ENCODE measurements at places on chromosomes 11 and 22.
A peak's percentile ranks its signal among the peaks of the same experiment; 100 is the strongest.

GRCh38 chr11:70796648-70797227 lies 398.4 kb downstream of the CTTN start:
- no peak for DNase-seq

DNA sequence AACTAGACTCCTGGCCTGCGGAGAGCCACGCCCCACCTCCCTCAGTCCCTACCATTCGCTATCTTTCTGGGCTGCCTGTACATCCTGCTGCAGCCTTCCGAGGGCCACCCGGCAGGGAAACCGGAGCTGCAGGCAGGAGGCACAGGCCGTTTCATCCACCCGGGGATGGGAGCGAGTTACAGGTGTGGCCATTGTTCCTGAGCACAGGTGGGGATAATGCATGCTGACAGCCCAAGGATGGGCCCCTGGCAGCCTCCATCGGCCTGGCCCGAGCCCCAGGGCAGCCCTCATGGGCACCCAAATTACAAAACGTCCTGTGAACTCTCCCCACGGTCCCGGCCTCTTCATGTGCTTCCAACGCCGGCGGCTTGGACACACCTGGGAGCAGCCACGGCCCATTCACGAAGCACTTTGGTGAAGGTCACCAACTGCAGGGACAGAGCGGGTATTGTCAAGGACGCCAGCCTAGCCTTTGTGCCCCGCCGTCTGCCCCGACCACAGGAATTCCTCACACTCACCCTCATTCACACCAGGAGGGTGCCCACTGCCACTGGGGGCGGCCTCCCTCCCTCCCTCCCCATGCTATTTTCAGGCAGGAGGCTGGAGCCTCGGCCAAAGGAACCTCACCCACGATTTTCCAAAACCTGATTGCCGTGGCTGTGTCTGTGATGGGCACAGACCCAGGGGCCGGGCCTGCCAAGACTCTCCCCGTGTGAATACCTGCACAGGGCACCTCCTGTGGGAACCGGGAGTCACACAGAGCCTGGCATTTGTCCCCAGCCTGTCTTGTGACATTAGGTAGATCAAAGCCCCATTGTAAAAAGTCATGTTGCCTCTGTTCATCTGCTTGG lies 42.1 kb upstream of the MYEOV start:
- no peak for DNase-seq

GRCh38 chr11:80532633-80533232 lies 1091.9 kb upstream of the TENM4 start:
- no peak for DNase-seq

GRCh38 chr22:27597703-27598444 lies 203.7 kb downstream of the MN1 start:
- DNase-seq, result no peak

GRCh38 chr11:96012086-96012824 lies 88.3 kb upstream of the MTMR2 start:
- DNase-seq, result no peak

DNA sequence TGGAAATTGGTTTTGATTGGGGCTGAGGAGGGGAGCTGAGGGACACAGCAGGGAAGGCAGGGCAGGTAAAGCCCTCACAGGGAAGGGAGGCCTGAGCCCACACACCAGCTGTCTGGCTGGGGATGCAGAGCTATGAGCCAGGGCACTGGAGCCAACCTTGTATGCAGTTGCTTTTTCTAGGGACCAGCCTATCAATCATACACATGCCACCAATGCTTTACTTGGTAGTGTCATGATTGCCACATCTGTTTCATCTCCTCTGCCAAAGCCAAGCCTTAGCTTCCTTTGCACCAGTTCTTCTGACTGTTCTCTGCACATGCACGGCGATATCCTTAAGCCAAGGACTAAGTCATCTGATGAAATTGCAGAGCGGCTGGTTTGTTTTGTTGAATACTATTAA lies 207.1 kb upstream of the PLET1 start:
- no peak for DNase-seq

- DNase-seq, result peak; percentile 83
These were observed 10.6 kb downstream of the FREY1 start for GRCh38 chr11:45896422-45896984.

GRCh38 chr22:17898375-17898774 lies 124.1 kb upstream of the BID start:
- DNase-seq, result no peak

GRCh38 chr22:20905415-20906386 lies 11.5 kb upstream of the CRKL start:
- DNase-seq, result no peak

- no peak for DNase-seq
These were observed 191.7 kb downstream of the TBC1D22A start for GRCh38 chr22:46953968-46954765.

- no peak for DNase-seq
These were observed 5.0 kb downstream of the RPL3 start for GRCh38 chr22:39314251-39314971.

DNA sequence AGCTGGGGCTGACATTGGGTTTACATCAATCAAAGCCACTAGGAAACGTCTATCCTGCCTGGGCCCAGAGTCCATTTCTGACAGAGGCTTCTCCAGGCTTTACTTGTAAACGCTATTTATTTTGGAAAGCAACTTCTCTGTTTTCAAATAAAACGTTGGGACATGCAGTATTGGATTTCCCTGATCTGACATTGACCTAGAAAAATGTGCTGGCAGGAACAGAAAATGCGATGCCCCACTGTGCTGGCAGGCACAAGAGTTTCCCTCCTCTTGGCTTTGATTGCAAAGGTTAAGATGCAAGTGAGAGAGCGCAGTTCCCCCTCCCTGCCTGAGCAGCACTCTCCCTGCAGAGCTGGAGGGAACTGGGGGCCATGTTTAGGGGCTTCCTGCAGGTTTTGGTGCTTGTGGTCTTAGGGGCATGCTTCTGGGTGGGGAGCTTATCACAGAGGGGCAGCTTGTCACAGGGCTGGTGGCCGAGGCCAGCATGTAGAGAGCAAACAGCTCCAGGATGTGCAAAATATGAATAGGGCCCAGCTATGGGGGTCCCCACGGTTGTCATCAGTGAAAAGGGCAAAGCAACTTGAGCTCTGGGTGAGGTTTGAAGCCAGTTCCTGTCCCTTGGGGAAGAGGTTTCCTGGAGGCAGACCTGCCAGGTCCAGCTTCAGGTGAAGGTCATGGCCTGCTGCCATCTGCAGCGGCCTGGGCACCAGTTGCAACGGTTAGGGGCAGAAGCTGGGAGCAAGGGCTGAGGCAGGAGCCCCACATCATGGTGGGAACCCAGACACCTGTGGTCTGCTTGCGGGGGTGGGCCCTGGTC lies 42.3 kb upstream of the DKK3 start:
- no peak for DNase-seq

- DNase-seq, result no peak
These were observed 87.6 kb upstream of the APOA1 start for GRCh38 chr11:116925050-116925449.

DNA sequence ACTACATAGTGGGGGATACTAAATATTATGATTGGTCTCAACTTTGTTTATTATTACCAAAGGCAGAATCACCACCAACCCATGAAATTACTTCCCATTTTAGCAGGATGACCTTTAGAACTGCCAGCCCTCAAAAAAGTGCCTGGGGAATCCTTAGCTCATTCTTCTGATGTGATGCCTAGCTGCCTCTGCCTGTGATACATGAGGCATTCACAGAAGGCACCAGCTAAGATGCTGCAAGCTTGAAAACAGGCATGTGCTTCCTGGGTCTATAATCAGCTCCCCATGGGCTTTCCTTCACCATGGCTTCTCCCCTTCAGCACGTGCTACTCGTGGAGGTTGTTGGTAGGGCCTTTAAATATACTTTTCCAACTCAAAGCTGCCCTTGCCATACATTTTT lies 50.4 kb upstream of the ARHGAP20 start:
- peak; percentile 68 for DNase-seq

DNA sequence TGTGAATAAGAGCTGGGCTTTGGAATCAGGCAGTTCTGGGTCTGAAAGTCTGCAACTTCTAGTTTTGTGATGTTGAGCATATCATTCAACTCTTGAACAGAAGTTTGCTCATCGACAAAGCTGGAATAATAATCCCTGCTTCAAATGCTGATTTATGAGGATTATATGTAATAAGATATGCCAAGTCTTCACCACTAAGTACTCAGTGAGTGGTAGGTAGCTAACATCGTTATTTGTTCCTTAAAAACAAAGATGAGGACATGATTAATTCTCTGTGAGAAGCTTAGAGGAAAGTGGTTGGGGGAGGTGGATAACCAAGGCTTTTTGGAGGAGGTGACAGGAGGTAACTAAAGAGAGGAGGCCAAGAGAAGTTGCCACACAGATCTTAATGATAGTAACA lies 96.5 kb downstream of the ME3 start:
- DNase-seq, result no peak

GRCh38 chr22:38276166-38276565 lies 3.4 kb upstream of the TMEM184B start:
- DNase-seq, result no peak

DNA sequence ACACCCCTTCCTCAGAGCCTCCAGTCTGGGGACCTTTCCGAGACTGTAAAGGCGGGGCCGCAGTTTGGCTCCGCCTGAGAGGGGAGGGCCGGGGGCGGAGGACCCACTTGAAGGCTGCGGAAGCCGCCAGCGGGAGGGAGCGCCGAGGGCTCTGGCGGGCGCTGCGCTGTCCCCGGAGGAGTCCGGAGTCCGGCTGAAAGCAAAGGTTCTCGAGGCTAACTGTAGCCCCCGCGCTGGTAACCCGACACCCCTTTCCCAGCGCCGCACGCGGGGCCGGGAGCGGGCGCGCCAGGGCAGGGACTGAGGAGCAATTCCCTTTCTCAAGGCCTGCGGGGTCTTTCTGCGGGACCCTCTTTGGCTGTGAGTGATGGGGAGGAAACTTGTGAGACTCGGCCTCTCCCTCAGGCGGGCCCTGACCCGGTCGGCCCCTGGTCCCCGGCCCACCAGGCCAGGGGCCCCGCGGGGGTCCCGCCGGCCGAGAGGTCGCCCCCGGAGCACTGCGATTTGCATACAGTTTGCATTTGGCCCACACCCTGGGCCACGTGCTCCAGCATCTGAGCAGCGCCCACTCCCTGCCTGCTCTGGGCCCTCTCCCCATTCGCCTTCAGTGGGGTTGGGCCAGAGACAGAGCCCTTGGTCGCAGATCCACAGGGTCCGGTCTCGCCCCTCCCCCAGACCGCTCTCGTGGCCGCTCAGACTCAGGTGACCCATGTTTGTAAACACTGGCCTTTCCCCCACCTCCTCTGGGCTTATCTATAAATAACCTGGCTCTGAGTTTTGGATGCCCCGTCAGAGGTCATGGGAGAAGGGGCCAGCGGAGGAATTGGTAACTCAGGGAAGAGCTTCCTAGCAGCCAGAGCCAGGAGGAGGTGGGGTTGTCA lies 519 bp upstream of the ART5 start:
- no peak for DNase-seq

GRCh38 chr11:128422576-128423370 lies 164.6 kb downstream of the ETS1 start:
- peak; percentile 83 for DNase-seq

DNA sequence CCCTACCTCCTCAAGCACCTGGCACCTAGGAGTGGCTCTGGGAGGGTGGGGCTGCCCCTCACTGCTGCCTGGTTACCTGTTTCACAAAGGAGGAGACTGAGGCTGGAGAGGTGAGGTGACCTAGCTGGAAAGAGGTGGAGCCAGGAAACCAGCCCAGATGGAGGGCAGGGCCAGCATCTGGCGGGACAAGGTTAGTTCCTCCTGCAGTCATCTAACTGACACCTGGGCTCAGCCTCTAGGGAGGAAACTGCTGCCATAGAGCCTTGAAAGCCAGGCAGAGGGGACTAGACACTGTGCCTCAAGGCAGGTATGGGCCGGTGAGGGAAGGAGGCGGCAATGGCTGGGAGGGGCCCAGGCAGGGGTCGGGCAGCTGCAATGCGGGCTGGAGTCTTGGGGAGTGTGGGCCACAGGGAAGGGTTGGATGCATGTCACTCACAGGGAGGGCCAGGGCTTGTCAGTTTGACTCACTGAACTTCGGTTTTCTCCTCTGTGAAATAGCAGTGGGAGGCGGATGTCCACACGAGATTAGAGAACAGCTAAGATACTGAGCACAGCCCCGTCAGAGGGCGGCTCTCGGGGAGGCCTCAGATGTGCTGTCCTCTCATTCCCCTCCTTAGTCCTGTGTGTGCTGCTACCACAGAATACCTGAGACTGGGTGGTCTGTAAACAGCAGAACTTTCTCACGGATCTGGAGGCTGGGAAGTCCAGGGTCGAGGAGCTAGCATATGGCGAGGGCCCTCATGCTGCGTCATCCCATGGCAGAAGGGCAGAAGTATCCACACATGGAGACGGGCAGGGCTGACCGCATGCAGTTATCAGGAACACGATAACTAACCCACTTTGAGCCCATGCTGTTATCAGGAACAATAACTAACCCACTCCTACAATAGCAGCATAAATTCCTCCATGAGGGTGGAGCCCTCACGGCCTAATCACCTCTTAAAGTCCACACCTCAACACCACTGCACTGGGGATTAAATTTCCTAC lies 16.1 kb downstream of the MGAT3 start:
- peak; percentile 65 for DNase-seq

GRCh38 chr22:39802682-39803081 lies 90.9 kb downstream of the ENTHD1 start:
- no peak for DNase-seq

DNA sequence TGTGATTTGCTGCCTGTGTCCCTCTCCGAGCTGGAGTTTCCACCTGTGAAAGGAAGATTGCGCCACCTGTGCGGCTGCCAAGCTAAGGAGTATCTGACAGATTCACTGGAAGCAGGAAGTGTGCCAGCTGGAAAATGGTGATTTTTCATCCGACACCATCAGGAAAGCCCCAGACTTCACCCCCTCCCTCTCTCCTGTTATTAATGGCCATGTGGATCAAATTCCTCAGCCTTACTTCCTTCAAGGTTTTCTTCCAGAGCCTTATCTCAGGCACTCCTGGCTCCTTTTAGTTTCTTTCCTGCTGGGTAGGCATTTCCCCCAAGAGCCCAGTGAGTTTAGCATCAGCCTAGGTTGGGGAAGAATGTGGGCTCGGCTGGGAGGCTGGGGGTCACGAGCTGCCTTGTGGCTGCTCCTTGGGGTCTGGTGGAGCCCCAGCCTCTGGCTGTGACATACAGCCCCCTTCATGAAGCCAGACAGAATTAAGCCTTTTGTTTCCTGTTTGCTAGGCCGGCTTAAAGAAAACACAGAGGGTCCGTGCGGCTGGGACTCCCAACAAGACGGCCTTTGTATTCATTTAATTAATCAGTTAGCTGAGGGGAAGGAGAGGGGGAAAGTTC lies 37.1 kb downstream of the PKNOX2 start:
- DNase-seq, result peak; percentile 9

DNA sequence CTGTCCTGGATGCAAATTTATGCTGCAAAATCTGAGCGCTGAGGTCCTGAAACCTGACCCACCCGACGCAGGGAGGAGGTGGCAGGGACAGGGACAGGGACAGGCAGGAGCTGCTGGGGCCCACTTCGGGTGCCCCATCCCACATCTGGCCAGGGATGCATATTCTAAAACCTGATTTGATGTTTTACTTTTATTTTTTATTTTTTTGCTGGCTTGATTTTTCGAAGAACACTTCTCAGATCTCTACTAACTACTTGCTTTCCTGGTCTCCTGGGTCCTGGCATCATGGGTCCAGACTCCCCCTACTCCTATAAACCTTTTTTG lies 652 bp upstream of the PVALB start:
- no peak for DNase-seq

GRCh38 chr11:30653606-30654005 lies 67.5 kb upstream of the MPPED2 start:
- DNase-seq, result no peak
